ENCODE measurements at places on chromosomes 1 and 21.

DNA sequence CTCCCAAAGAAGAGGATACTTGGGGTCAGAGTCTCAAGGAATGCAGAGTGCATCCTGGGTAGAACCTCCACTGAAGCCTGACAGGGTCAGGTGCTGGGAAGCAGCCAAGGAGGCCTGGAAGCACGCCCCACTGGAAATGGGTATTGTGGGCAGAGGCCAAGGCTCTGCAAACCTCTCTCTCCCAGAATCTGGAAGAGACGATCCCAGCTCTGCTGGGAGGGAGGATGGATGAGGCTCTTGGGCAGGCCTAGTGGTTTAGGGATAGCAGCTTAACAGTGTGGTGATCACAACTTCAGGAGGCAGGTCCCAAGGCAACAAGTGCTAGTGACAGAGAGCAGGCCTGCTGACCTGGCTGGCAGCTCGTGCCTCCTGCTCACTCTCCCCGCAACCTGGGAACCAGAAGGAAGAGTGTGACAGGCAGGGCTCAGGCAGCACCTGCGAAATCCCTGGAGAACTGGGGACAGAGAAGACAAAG, 641.0 kb downstream of the PLPP3 start:
- no peak for DNase-seq

DNA sequence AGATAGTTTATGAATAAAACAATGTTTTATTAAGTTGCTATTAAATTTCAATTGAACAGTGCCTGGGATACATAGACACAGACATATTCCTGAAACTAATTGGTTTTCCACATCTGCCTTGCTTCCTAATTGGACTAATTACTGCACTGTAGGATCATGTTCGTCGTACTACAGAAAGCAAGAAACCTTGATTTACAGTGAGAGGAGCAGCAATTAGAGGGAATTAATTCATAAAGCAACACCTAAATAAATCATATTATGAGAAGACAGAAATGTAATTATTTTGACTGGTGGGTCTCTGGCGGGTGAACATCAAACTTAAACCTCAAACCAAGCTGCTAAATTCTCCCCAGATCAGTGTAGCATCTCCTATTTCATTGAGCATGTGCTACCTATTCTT, 124.6 kb upstream of the CAMK1G start:
- no peak for DNase-seq

- DNase-seq: no peak
Measured at GRCh38 chr1:201503397-201504176, 3.3 kb downstream of the CSRP1 start.

DNA sequence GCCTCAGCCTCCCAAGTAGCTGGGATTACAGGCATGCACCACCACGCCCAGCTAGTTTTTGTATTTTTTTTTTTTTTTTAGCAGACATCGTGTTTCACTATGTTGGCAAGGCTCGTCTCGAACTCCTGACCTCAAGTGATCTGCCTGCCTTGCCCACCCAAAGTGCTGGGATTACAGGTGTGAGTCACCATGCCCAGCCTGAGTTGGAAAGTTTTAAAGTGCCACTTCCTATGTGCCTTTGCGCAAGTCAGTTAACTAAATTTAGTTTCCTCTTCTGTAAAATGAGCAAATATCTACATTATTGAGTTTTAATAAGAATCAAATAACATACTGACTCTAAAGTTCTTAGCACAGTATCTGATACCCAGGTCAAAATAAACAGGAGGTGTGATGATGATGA, 12.4 kb downstream of the SLC19A2 start:
- DNase-seq: no peak

- no peak for DNase-seq
Measured at GRCh38 chr1:200153277-200154055, 126.0 kb downstream of the NR5A2 start.
